HCT116 (cell line): ENCODE measurements at places on chromosomes 1 and 21. TPM values are rescaled to one million over a fixed set of nuclear protein-coding genes. Genes with fewer than 3 reads are reported as not detected.

GRCh38 chr1:236018885-236019453 lies 45.9 kb downstream of the NID1 start:
- DNase-seq: no peak
- H3K27me3 ChIP-seq: no peaks in the 10 kb centered on the region
- H3K27ac ChIP-seq: no peak overlapping the region
- H3K4me3 ChIP-seq: no peak overlapping the region
- H3K4me1 ChIP-seq: peaks cover 10% of the 10 kb centered on the region; the same call in 1 of the 2 replicates
- no peaks in the 10 kb centered on the region for H3K36me3 ChIP-seq

DNA sequence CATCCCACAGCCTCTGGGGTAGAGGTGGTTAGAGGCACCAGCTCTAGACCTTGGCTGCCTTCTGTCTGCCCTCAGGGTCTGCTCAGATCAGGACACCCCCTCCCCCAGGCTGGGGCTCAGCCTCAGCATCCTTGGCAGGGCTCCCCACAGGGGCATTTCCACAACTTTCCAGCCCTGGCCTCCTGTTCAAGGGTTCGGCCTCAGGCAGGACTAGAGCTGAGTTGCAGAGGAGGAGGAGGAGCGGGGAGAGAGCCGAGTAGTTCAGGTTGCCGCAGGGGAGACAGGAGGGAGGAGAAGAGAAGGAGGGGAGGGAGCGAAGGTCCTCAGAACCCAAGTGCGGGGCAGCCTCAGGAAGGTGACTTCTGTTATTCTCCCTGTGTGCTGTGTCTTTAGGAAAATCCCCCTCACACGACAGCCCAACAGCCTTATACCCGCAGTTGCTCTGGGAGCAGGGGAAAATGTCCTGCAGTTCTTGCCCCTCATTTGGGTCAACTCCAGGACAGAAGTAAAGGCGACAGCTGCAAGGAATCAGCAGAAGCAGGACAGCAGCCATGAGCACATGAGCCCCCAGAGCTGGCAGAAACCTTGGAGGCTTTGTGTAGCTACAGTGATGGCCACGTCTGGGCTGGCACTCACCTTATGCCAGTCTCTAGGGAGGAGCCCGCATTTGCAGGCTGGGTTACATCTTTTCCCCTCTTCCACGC lies 46.5 kb upstream of the TENT5B start:
- H3K27me3 ChIP-seq: no peaks in the 10 kb centered on the region
- no peak for DNase-seq
- no peaks in the 10 kb centered on the region for H3K36me3 ChIP-seq
- H3K4me3 ChIP-seq: no peak overlapping the region

DNA sequence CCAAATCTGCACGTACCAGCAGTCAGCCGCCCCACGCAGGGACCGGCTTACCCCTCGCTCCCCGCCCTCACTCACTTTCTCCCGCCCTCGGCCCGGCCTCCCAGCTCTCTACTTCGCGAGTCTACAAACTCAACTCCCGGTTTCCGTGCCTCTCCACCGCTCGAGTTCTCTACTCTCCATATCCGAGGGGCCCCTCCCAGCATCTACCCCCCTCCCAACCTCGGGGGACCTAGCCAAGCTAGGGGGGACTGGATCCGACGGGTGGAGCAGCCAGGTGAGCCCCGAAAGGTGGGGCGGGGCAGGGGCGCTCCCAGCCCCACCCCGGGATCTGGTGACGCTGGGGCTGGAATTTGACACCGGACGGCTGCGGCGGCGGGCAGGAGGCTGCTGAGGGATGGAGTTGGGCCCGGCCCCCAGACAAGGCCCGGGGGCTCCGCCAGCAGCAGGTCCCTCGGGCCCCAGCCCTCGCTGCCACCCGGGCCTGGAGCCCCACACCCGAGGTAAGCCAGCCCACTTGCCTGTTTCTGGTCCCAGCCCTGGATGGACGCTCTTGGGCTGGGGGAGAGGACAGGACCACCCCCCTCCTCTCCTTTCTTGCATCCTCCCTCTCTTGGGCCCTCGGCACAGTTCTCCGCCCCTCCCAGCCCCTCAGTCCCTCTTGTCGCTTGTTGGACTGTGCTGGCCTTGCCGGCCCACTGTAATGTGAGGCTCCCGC lies at the start of gene ARTN:
Gene ARTN, plus strand, starts transcription at position 416 of the 715 bp plus-strand sequence. CDS start 1,856 bp downstream, outside the sequence.
- peak within 1 kb of the TSS; percentile 71 for H3K27ac ChIP-seq
- DNase-seq: no peak
- H3K4me3 ChIP-seq: peak within 1 kb of the TSS; percentile 77
- H3K4me1 ChIP-seq: peaks cover 71% of the 10 kb centered on the region
- H3K36me3 ChIP-seq: 0 out of 2 replicates have a peak, but pooled peaks cover 10% of the 10 kb centered on the region
- no peaks in the 10 kb centered on the region for H3K27me3 ChIP-seq

- H3K27me3 ChIP-seq: no peaks in the 10 kb centered on the region
- DNase-seq: no peak
- H3K36me3 ChIP-seq: no peaks in the 10 kb centered on the region
- H3K4me1 ChIP-seq: no peaks in the 10 kb centered on the region
- no peak overlapping the region for H3K4me3 ChIP-seq
These were observed 106.3 kb upstream of the HMCN1 start for GRCh38 chr1:185627761-185628501.

- H3K4me3 ChIP-seq: no peak overlapping the region
- peak; percentile 24 for DNase-seq
- no peak overlapping the region for H3K27ac ChIP-seq
- no peaks in the 10 kb centered on the region for H3K4me1 ChIP-seq
- H3K36me3 ChIP-seq: no peaks in the 10 kb centered on the region
- 0 out of 2 replicates have a peak, but pooled peaks cover 6% of the 10 kb centered on the region for H3K27me3 ChIP-seq
These were observed 84.9 kb downstream of the CNIH3 start for GRCh38 chr1:224700918-224701531.

DNA sequence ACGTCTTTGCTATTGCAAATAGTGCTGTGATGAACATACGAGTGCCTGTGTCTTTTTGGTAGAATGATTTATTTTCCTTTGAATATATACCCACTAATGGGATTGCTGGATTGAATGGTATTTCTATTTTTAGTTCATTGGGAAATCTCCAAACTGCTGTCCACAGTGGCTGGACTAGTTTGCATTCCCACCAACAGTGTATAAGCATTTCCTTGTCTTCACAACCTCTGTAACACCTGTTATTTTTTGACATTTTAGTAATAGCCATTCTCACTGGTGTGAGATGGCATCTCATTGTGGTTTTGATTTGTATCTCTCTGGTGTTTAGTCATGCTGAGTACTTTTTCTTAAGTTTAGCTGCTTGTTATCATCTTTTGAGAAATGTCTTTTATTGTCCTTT lies 215.0 kb downstream of the FMN2 start:
- H3K4me1 ChIP-seq: no peaks in the 10 kb centered on the region
- H3K36me3 ChIP-seq: no peaks in the 10 kb centered on the region
- H3K27ac ChIP-seq: no peak overlapping the region
- no peak for DNase-seq
- H3K27me3 ChIP-seq: no peaks in the 10 kb centered on the region
- no peak overlapping the region for H3K4me3 ChIP-seq

- no peaks in the 10 kb centered on the region for H3K36me3 ChIP-seq
- H3K27me3 ChIP-seq: peaks cover 25% of the 10 kb centered on the region
- peak within 1 kb of the TSS; percentile 46 for H3K4me3 ChIP-seq
- no peaks in the 10 kb centered on the region for H3K4me1 ChIP-seq
- DNase-seq: no peak
These were observed at the start of gene SYPL2 for GRCh38 chr1:109466452-109467300. Gene SYPL2 (plus strand): TSS chr1:109466546. CDS start chr1:109466844, 298 bp downstream.

DNA sequence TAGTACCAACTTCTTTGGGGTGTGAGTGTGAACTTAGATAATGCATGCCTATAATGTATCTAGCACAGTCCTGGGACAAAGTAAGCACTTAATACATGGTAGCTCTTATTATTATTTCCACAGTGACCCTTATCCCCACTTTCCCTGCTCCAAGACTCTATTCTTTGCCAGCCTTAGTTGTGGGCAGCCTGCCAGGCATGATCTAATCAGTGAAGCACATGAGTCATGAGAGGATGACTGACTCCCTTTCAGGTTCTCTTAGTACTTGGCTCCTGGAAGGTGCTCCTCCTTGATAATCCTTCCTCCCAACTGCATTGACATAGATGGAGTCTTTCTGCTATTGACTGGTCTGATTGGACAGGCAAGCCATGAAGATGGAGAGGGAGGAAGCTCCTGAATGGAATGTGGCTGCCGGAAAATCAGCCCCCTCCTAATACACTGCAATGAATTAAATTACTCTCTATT lies 17.4 kb upstream of the GNG12 start:
- DNase-seq: peak; percentile 69
- peaks cover 10% of the 10 kb centered on the region for H3K4me1 ChIP-seq
- H3K4me3 ChIP-seq: no peak overlapping the region

DNA sequence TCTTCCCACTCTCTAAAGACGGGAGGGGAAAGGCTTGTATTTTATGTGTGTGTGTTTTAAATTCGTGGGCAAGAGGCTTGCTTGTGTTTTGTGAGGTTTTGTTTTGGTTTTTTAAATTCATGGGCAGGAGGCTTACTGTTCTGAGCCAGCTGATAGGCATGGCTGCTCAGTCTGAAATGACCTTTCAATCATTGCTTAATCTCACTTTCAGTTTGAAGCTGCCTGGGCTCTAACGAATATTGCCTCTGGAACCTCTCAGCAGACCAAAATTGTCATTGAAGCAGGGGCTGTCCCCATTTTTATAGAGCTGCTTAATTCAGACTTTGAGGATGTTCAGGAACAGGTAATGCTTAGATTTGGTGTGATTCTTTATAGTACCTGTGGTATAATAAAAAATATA lies 20.3 kb upstream of the TXLNA start:
- no peak for DNase-seq
- no peaks in the 10 kb centered on the region for H3K27me3 ChIP-seq
- H3K4me3 ChIP-seq: no peak overlapping the region

DNA sequence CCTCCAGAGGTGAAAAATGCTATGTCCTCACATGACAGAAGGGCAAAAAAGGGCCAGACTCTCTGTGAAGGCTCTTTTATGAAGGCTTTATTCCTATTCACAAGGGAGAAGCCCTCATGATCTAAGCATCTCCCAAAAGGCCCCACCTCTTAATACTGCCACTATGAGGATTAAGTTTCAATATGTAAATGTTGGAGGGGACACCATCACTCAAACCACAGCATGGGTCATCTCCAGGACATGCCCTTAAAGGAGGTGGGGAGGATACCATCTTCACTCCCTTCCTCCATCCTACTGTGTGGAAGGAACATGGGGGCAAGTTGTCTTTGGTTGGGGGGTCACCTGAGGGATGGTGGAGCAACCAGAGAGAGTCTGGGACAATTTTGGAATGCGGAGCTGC lies 170.1 kb downstream of the TRIM33 start:
- H3K27ac ChIP-seq: no peak overlapping the region
- H3K4me3 ChIP-seq: no peak overlapping the region
- no peaks in the 10 kb centered on the region for H3K27me3 ChIP-seq
- no peak for DNase-seq
- no peaks in the 10 kb centered on the region for H3K36me3 ChIP-seq
- no peaks in the 10 kb centered on the region for H3K4me1 ChIP-seq

DNA sequence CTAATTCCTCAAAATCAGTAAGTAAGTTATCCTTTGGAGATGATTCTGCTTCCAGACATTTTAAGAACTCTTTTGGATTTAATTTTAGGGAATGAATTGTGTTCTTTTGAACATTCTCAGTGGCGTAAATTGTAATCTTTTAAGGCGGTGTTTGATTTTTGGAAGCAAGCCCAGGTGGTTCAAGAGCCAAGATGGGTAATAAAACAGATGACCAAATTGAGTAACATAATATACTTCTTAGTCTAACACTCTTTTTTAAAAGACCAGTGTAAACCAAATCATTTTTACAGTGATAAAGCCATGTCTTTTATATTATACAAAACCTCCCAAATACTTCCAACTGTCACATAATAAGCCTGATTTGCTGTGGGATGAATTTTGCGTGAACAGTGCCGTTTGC lies 133.8 kb downstream of the LRRC40 start:
- no peaks in the 10 kb centered on the region for H3K36me3 ChIP-seq
- H3K27ac ChIP-seq: no peak overlapping the region
- H3K27me3 ChIP-seq: peaks cover 52% of the 10 kb centered on the region
- H3K4me3 ChIP-seq: no peak overlapping the region
- no peak for DNase-seq

GRCh38 chr1:232421143-232421796 lies 208.7 kb downstream of the SIPA1L2 start:
- no peaks in the 10 kb centered on the region for H3K36me3 ChIP-seq
- H3K27me3 ChIP-seq: no peaks in the 10 kb centered on the region
- no peak overlapping the region for H3K27ac ChIP-seq
- no peak overlapping the region for H3K4me3 ChIP-seq
- H3K4me1 ChIP-seq: no peaks in the 10 kb centered on the region

DNA sequence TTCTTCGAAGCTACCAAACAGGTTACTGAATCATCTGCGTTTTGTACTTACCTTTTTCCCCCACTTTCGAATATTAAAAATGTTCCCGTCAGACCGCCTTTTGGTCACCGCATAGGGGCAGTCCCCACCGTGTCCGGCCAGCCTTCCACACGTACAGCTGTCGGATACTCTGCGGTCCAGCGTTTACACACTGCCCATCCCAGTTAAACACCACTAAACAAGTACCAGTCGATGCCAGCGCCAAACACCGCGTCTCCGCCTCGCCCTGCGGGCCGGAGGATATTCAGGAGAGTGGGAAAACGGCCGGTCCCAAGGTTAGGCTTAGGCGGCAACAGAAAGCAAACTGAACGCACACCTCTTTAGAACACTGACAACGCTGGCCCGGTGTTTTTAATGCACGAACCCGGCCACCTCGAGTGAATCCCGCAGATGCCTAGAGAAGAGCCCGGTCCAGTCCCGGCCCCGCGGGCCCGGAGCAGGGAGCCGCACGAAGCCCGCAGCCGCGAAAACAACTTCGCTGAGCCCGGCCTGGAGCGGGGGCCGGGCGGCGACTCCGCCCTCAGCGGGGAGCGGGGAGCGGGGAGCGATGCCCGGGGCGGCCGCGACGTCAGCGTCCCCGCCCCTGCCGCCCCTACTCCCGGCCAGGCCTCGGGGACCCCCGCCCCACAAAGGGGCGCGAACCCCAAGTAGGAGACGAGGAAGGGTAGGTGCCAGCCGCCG lies 730 bp upstream of the PHF13 start:
- H3K27ac ChIP-seq: peak overlapping the region; percentile 72
- peak overlapping the region; percentile 83 for H3K4me3 ChIP-seq
- no peak for DNase-seq
- H3K4me1 ChIP-seq: peaks cover 46% of the 10 kb centered on the region
- H3K36me3 ChIP-seq: peaks cover 8% of the 10 kb centered on the region

PROK1 gene
- total RNA-seq: 0.22 TPM

SYCP1 gene
- not detected for total RNA-seq

EXOC8 gene
- total RNA-seq: 12.7 TPM

GPR52 gene
- total RNA-seq: 0.34 TPM

LRRC7 gene
- total RNA-seq: not detected

SLC35A3 gene
- 21.6 TPM for total RNA-seq

KRTAP10-11 gene
- total RNA-seq: not detected

NES gene
- 8.4 TPM for total RNA-seq

ARMH1 gene
- total RNA-seq: 3.2 TPM

KDM1A gene
- total RNA-seq: 162 TPM

RAB25 gene
- 142 TPM for total RNA-seq

TRPM2 gene
- 28.1 TPM for total RNA-seq
